ENCODE measurements at places on chromosomes 3 and 15.

DNA sequence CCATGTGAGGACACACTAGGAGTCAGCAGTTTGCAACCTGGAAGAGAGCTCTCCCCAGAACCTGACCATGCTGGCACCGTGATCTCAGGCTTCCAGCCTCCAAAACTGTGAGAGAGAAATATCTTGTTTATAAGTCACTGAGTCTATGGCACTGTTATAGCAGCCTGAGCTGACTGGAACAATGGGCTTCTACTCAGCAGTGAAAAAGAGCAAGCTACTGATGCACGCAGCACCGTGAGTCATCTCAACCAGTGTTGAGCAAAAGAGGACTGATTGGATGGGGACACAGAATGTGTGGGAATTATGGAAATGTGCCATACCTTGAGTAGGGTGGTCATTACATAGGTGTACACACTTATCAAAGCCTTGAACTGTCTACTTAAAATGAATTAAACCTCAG is 230.4 kb downstream of the PLCL2 start:
- no peak for DNase-seq

- DNase-seq, result no peak
Measured at GRCh38 chr3:108489776-108490175, 20.6 kb downstream of the MYH15 start.

- DNase-seq, result no peak
Measured at GRCh38 chr3:141081141-141081795, 30.1 kb downstream of the SPSB4 start.

DNA sequence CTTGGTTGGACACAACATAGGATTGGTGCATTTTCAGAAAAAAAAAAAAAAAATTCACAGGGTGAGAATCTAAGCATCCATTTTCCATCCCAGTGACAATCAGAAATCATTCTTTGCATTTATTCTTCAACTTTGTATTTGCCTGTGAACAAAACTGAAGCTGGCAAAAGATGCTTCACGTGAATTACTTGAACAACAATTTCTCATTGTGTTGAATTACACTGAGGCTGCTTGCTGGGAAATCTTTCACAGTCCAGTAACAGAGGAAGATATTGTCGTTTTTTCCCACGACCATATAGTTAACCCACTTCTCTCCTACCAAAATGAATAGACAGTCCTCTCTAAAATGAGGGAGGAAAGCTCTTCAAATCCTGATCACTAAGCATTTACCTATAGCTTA is 4.3 kb upstream of the SLCO3A1 start:
- no peak for DNase-seq

GRCh38 chr3:177693616-177694264 is 496.5 kb upstream of the TBL1XR1 start:
- no peak for DNase-seq

- DNase-seq, result no peak
Measured at GRCh38 chr3:48247401-48247811, 6.5 kb downstream of the ZNF589 start.

GRCh38 chr3:73580343-73580742 is 44.4 kb downstream of the PDZRN3 start:
- no peak for DNase-seq

DNA sequence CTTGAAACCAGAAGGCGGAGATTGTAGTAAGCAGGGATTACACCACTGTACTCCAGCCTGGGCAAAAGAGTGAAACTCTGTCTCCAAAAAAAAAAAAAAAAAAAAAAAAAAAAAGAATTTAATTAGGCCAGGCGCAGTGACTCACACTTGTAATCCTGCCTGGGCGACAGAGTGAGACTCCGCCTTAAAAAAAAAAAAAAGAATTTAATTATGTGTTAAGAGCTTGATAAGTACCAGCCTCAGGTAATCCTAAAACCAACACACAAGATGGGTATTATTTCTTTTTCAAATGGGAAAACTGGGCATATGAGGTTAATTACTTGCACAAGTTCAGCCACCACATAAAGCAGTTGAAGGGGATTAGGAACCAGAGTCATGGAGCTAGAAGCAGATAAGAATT is 49.0 kb downstream of the PBRM1 start:
- DNase-seq, result no peak

GRCh38 chr3:148087601-148088371 is 609.9 kb upstream of the AGTR1 start:
- no peak for DNase-seq

GRCh38 chr3:4061783-4062360 is 241.3 kb upstream of the SETMAR start:
- no peak for DNase-seq

DNA sequence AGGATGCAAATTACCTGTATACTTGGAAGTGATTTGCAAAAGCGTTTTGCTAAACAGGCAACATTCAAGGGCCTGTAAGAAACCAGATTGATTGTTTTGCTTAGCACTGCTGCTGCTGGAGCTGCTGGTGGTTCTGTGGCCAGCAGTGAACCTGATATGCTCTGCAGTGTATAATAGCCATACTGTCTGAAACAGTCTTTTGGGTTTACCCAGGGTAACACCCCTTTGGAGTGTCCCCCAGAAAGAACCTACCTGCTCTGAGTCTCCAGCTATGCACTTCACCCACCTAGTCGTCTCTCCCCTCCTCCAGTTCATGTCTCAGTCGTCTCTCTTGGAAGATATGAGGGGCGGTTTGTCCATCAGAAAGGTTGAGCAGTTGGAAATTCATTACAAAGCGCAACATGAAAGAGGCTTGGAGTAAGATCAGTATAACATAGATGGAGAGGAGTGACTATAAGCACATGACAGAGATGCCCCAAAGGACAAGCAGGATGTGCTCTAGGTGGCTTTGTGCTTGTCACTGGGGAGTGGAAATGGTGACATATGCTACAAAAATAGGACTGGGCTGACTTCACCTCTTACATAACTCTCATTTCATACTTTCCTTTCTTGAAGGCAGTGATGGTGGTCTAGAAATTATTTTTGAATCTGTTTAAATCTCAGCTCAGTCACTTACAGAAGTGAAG is 3.8 kb downstream of the MKRN2 start:
- no peak for DNase-seq

GRCh38 chr15:98943051-98943508 is 64.5 kb downstream of the PGPEP1L start:
- no peak for DNase-seq

GRCh38 chr3:72343078-72343477 is 505.2 kb downstream of the SHQ1 start:
- DNase-seq, result no peak

DNA sequence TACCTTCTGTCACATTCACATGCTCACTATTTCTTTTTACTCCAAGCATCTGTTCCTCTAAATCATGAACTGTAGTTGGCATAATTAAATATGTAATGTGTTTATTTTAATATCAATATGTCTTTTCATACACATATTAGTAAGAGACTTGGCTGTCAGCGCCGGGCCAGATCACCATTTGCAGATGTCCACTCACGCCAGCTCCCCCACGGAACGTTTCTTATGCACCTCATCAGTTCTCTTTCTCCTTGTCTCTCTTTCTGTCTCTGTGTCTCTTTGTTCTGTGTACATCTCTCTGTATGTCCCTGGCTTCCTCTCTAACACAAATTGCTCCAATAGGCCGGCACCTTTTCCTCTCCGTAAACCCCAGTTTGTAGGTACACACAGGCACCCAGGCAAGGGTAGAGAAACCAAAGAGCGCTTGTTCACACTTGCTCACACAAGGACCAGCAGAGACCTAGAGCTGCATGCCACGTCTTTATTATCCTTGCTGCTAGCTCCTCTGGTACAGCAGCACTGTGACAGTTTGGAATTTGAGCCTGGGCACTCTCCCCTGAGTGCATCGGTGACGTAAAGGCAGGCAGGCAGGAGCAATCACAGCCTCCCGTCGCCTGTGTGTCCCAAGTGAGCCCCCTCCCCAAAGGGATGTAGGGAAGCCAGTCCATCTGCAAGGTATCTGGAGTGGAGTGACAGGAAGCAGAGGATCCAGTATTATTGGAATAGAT is 40.4 kb downstream of the CACNA1D start:
- DNase-seq, result no peak

- no peak for DNase-seq
Measured at GRCh38 chr3:88596451-88596850, 446.7 kb downstream of the C3orf38 start.

GRCh38 chr15:60593170-60593478 is 114.2 kb upstream of the ICE2 start:
- DNase-seq, result no peak

- DNase-seq, result no peak
Measured at GRCh38 chr3:89533275-89533674, 425.9 kb downstream of the EPHA3 start.

DNA sequence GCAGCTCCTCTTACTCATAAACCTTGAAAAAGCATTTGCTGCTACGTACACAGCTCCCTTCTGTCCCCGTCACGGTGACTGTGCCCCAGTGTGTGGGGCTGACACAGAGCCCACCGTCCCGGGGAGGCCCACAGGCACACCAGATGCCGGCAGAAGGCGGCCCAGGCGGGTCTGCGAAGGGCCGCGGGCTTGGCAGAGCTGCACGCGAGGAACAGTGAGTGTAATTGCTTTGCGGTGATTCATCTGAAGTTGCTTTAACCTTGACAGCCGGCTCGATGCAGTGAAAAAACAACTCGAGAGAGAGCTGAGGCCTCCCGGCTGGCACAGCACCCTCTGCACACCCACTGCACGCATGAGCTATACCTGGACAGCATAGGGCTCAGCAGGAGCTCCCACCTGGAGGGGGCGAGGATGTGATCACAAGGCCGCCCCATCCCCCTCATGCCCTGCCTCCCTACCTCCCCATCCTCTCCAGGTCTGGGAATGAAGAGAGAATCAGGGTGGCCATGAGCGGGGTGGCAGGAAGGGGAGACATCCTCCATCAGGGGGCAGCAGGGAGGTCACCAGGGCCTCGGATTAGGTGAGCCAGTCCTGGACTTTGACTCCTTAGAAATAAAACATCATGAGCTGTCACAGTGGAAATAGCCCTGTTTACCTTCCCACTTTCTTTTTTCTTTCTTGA is 172.7 kb downstream of the MEGF11 start:
- DNase-seq, result no peak

- DNase-seq, result no peak
Measured at GRCh38 chr15:85619992-85620689, 174.6 kb downstream of the KLHL25 start.

DNA sequence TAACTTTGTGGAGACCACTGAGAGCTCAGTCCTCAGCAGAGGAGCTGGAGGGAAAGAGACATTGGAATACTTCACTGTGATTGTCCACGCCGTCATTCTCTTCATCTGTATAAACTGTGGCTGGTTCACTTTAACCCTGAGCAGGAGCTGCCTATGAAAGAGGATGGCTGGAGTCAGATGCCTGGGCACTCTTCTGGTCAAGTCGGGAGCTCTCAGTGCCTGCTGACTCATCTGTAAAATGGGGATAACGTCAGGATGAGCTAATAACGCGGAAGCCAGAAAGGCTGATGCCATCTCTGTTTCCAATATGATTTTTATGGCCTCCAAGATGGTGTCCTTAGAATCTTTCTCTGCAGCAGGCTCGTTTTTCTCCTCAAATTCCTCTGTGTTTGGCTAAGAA is 51.6 kb upstream of the MRPS22 start:
- no peak for DNase-seq
